ENCODE measurements at places on chromosomes 2 and 18.

DNA sequence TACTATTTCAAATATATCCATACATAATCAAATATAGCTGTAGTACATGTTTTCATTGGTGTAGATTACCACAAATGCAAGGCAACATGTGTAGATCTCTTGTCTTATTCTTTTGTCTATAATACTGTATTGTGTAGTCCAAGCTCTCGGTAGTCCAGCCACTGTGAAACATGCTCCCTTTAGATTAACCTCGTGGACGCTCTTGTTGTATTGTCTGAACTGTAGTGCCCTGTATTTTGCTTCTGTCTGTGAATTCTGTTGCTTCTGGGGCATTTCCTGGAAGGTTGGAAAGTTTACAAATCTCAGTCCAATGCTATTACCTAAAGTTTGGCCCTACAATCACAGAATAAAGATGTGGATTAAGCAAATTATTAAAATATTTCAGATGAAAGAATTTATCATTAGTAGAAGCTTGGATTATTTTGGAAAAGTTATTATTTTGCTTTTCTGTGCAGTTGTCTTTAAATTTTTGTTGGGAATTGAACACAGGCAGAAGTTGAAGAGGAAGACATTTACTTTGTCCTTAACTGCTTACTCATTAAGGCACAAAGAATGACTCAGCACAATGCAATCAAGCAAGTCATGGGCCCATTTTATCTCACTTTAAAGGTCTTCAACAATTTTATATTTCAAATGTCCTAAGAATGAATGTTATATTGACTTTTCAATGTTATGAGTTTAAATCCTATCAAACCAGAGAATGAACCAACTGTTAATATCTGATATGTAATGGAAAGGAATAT lies 103.4 kb upstream of the CAVIN2 start:
- DNase-seq: no peak

DNA sequence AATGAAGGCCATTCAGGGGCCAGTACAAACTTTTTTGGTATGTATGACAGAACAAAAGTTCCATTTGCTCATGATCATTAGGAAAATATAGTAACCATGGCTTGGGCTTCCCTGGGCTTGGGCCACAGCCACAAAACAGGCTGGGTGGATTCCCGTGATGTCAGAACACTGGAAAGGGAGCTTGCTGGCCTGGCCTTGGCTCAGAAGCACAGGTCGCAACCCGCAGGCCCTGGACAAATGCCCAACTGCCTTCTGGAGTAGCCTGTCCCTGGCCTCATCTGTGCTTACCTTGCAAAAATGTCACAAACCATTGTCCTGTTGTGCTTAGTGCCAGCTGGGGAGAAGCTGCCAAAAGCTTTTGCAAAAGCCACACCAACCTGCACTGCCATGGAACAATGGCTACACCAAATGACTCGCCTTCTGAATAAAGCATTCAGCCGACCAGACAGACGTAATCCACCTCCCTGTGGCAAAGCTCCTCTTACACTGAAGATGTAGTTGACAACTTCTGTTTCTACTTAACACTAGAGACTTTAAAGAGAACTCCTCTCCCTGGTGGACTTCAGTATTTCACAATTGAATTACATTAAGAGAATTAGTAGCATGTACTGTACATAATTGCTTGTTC lies 125.5 kb downstream of the ANKRD44 start:
- DNase-seq: no peak

DNA sequence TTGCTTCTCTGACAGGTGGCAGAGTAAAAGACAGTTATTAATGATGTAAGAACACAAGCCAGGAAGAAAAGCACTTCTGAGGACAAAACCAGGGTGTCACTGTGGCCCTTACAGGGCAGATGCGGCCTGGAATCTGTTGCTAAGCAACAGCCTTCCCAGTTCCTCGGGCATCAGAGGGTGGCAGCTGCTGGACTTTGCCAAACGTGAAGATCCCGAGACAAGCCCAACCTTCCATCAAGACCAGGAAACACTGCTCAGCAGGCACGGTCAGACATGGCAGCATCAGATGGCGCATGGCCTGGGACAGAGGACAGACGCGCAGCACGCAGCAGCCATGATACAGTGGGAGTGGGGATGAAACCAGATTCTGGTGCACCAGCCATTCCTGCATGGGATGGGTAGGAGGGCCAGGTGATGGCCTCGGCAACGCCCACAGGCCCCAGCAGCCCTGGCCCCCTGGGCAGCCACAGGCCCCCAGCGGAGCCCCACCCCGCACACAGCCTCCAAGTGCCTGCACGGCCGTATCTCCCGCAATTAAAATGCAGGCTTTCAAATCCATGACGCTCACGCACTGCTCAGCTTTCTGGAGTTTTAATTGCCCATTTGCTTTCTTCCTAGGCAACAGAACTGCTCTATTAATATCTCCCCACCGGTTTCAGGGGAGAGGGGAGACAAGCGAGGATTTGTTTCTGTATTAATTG lies 89.0 kb downstream of the EIPR1 start:
- DNase-seq: no peak

DNA sequence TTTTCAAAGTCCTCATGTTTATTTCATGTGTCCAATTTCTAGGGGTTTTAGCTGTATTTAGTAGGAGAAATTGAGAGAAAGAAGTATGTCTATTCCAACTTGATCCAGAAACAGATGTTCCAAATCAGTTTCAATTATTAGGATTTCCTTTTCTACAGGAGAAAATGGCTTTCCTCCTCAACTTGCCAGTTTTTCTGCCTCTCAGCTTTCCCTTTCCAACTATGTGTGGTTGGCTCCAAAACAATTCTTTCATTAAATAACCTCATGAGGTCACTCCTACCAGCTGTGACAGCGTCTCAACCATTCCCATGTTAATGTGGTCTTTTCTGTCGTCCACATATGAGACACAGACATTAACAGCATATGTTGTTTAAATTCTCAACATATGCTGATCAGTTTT lies 13.1 kb downstream of the XIRP2 start:
- no peak for DNase-seq

GRCh38 chr18:57210716-57211411 lies 64.0 kb downstream of the BOD1L2 start:
- DNase-seq: no peak

GRCh38 chr2:60925994-60926740 lies 44.8 kb downstream of the REL start:
- no peak for DNase-seq

- no peak for DNase-seq
These were observed 141.0 kb downstream of the ADCYAP1 start for GRCh38 chr18:1045658-1046057.

DNA sequence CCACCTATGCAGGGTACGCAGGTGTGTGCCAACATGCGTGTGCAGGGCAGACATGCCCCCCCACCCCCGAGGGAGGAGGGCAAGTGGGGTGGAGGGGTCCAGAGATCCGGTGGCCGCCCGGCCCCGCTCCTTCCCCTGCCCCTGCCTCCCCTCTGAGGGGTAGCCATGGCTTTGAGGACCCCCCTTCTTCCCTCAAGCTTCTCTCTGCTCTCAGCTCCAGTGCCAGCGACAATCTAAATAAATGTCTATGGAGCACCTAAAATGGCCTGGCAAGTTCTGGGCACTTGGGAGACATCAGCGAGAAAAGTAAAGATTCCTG lies 91.9 kb downstream of the ZFP36L2 start:
- DNase-seq: no peak

GRCh38 chr2:168183308-168183997 lies 63.9 kb downstream of the STK39 start:
- no peak for DNase-seq

- no peak for DNase-seq
These were observed 19.8 kb downstream of the MC2R start for GRCh38 chr18:13895505-13896033.

- DNase-seq: no peak
These were observed 741.8 kb upstream of the SALL3 start for GRCh38 chr18:78237864-78238263.

GRCh38 chr2:2269426-2269825 lies 61.6 kb downstream of the MYT1L start:
- DNase-seq: no peak

Measured in stimulated activated CD8-positive, alpha-beta memory T cell treated with anti-CD3 and anti-CD28 coated beads, Interleukin-7, amount 100 ng/mL, for 24 hours (primary cell).